ENCODE measurements at places on chromosomes 6 and 20.

DNA sequence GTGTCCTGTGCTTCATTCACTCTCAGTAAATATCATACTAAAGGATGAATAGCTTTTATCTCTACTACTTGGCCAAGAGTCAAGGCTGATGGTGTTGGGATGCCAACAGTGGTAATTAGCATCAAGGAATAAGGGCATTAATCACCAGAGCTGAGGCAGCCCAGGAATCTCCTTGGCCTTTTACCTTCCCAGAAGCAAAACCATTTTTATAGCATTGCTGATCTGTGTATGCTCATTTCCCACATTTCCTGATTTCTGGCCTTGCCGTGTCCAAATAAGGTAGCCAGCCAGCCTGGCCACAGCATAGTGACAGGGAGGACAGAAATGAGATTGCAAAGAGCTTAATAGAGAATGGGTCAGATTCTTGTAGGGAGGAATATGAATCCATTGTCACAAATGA lies 76.7 kb upstream of the FOXO3 start:
- no peak for DNase-seq

GRCh38 chr6:7615611-7616383 lies 25.8 kb downstream of the SNRNP48 start:
- DNase-seq = no peak

- no peak for DNase-seq
Observed at GRCh38 chr6:163200289-163200688, 214.2 kb upstream of the QKI start.

DNA sequence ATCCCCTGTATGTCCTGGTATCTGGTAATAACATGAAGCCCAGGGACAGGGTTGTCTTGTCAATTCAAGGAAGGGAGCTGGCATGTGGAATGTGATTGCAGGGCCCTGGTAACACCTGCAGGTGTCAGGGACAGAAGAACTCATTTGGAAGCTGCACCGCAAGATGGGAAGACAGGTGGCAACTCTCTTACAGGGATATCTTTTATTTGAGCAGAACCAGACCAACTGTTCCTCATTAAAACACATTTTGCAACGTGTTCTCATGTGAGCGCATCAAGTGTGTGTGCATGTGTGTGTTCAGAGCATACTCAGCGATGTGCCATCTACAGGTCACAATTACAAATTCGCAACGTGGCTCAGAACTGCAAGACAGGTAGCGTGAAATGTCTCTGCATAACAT lies 370.9 kb upstream of the SOX4 start:
- no peak for DNase-seq

DNA sequence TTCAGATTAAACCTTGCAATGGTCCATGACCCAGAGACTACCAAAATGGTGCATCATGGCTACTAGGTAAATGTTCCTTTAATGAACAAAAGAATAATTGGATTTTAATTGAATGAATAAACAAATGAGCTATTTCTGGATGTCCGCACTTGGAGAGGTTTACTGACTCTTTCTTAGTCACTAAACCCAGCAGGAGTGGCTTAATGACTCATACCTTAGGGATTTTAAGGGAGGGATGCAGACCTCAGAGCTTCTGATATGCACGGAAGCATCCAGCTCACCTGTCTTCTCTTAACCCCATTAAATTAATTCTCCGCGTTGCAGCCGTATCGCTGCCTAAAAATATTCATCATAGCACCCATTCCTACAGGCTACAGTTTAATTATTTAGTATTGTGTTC lies 970.0 kb upstream of the SLC35B3 start:
- DNase-seq = no peak

- DNase-seq = no peak
Observed at GRCh38 chr20:33578510-33578909, 83.6 kb upstream of the C20orf144 start.

- no peak for DNase-seq
Observed at GRCh38 chr6:25874118-25874517, at the start of gene SLC17A3. TSS of gene SLC17A3 (minus strand) at chr6:25874243. CDS start at chr6:25868387, 5,856 bp downstream.

- no peak for DNase-seq
Observed at GRCh38 chr20:2139250-2139649, 37.6 kb downstream of the STK35 start.

GRCh38 chr6:15500078-15500740 lies 162.6 kb downstream of the DTNBP1 start:
- DNase-seq = no peak

DNA sequence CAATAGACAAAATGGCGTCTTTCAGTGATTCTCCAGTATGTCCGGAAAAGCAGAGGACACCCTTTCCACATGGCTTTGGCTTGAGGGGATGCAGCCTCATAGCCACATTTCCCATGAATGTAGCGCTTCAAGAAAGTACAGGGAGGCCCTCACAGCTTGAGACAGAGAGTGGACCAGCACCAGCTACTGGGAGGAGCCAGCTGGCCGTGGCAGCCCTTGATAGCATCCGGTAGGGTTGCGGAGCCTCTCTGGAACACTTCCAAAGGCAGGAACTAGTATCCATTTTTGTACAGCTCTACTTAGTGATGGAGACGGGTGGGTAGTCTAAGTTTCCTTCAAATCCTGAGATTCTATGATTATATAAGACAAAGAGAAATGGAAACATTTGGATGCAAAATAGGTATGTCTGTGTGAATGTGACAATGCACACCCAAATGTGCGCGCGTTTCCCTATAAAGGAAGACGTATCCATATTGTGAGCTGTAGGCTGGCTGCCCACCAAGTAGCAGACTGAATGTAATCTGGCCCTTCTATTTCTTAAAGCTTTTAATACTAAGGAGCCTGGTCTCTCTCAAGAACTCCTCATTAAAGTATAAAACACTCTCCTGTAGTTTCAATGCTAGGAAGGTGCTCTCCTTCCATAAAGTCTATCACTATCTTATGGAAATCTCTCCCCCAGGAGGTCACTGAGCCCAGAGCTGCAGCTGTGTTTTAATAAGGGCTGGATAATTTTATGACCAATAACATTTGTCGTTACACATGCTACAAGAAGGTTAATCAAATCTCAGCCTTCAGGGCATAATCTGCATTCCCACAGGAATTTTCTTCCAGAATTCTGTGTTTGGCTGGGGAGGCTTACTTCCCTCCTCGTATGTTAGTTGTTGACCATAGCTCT lies 74.0 kb downstream of the SOBP start:
- no peak for DNase-seq

GRCh38 chr6:49835140-49835539 lies 31.2 kb downstream of the CRISP1 start:
- no peak for DNase-seq

- DNase-seq = no peak
Observed at GRCh38 chr20:34549291-34549928, 9.1 kb upstream of the MAP1LC3A start.

DNA sequence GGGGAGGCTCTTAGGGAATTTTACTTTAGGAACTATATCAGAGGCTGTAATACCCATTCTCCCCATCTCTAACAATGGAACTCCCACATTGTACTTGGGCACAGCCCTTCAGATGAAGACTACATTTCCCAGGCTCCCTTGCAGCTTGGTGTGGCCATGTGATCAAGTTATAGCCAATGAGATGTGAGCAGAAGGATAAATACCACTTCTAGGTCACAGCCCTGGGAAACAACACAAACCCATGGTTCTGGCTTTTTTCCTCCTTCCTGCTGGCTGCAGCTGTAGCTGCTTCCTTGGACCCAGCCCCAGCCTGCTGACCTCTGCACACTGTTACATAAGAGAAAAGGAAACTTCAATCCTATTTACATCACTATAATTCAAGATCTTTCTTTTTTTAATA lies 445.9 kb upstream of the JARID2 start:
- peak; percentile 44 for DNase-seq

- DNase-seq = no peak
Observed at GRCh38 chr6:63306420-63306819, 13.4 kb downstream of the LGSN start.

DNA sequence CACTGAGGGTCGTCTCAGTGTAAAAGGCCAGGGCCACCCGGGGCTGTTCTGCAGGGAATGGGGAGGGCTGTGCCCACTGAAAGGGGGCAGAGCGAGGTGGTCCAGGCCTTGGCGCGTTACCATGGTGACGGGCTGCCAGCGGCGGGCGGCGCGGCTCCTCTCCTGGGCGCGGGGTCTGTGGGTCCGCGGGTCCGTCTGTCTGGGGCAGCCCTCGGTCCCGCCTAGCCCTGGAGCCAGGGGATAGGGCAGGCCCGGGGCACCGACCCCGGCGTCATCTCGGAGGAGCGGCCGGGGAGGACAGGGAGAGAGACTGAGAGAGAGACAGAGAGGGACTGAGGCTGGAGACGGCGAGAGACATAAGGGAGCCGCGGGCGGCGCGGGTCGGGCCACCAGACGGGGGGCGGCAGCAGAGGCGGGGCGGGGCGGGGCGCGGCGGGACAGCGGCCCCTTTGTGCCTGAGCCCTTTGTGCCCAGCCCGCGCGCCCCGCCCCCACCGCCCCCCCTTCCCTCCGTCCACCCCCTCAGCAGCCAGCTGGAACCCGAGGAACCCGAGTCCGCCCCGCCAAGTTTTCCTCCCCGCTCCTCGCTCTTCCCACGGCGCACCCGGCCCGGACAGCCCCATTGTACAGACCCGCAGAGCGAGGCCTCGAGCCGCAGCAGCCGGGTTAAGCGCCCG lies at the start of gene KIAA1755:
TSS of gene KIAA1755 (minus strand) at position 358 of the 676 bp plus-strand sequence. CDS start at position 123, 235 bp downstream.
- DNase-seq = peak; percentile 48

GRCh38 chr6:33177552-33178446 lies 14.5 kb downstream of the COL11A2 start:
- no peak for DNase-seq

DNA sequence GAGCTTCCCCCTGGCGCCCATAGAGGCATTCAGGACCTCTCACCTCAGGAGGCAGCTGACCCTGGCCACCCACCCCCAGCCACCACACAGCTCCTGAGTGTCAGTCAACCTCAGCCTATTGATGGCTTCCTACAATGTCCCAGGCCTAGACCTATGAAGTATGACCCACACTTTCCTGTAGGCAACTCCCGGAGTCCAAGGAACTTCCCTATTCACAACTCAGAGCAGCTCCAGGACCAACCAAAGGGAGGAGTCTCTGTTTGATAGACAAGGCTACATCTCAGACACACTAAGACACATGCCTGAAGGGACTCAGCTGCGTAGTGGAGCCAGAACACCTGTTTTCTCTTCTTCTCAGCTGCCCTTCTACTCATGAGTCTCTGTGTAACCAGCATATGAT lies 169.1 kb downstream of the MAFB start:
- DNase-seq = no peak

DNA sequence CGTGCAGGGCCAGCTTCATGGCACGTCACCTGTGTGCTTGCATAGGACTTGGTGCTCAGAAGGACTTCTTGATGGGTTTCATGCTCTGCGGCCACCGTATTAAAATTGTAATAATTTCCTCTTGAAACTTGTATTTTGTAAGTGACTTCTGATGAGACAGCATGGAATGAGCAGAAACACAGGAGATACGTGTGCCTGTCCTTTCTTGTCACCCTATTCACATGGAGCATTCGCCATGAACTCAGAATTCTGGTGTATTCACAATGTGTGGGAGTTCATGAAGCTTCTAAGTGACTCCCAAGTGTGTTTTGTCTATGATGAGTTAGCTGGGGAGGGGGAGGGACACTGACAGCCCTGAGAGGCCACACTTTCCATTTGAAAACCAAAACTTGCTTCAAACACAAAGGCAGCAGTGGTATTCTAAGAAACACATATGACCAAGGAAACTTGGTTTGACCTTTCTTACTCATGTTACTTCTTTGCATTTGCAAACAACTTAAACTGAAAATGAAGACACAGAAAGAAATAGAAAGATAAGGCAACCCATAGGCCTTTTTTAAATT lies 92.1 kb upstream of the NEDD9 start:
- DNase-seq = no peak

GRCh38 chr20:63135411-63135810 lies 80.5 kb downstream of the YTHDF1 start:
- DNase-seq = no peak

GRCh38 chr6:169722362-169723199 lies 1.7 kb downstream of the PHF10 start:
- DNase-seq = no peak

- DNase-seq = no peak
Observed at GRCh38 chr20:44405257-44405656, 49.8 kb downstream of the HNF4A start.

- no peak for DNase-seq
Observed at GRCh38 chr6:36455486-36456027, 12.8 kb downstream of the KCTD20 start.

DNA sequence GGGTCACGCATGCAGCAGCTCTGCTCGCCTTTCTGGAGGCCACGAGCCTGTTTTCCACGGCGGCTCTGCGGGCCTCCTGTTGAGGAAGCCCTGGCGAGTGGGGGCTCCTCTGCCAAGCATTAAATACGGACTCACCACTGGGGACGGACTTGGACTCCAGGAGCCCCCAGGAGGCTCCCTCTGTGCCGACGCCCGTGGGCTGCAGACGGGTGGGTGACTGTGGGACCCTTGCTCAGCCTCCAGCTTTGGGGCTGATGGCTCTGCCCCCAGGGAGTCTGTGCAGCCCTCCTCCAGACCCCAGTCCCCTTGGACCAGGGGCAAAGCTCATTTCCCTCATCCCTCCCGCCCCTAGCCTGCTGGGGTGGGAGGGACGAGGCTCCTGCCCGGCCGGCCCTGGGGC lies 236.2 kb downstream of the TAF4 start:
- DNase-seq = no peak

- no peak for DNase-seq
Observed at GRCh38 chr20:43736588-43737158, 9.9 kb upstream of the GTSF1L start.

DNA sequence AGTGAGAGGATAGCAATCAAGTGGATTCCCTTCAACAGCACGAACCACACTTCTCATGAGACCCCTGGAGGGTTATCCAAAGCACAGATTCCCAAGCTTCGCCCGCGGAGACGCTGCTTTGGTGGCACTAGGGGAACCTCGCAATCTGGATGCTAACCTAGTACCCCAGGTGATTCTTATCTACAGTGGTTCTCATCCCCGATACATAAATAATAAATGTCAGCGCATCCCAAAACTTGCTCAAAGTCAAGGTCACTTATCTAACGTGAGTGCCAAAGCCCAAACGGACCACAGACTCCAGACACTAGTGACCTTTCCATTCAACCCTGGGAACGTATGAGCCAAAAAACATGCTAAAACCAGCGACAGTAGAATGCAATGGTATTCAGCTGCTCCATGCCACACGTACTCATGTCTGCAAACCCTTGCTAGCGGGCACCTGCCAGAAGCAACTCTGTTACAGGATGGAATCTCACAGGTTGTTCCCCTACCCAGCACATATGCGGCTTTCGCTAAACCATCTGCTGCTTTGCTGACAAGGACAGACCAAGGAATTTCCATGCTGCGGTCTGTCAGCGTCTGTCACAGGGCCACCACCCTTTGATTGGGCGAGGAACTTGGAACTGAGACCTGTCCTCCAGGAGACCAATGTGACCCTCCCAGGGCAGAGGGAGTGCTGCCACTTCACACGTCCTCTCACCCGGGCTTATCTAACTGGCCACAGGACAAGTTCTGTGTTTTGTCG lies 16.8 kb downstream of the MYLK4 start:
- no peak for DNase-seq

- no peak for DNase-seq
Observed at GRCh38 chr6:23654745-23655144, 471.3 kb upstream of the NRSN1 start.

DNA sequence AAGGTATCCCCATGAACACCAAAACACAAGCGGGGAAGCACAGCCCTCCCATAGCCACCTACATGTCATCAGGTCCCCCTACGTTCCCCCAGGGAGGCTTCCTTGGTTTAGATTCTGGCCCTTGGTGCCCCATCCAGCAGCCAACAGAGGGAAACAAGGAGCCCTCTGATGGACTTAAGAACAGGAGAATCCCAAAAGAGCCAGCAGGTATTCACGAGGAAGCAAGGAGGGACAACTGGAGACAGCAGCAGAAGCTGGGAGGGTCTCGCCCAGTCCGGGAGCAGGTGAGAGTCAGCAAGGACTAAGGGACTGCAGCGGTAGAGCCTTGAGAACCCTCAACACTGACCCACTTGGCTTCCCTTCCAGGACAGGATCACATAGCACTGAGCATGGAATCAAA lies 58.4 kb upstream of the TOP1 start:
- DNase-seq = no peak

All from hypothalamus (tissue), 51 donors.